ENCODE measurements at places on chromosomes 3 and 15.
A peak's percentile ranks its signal among the peaks of the same experiment; 100 is the strongest.

DNA sequence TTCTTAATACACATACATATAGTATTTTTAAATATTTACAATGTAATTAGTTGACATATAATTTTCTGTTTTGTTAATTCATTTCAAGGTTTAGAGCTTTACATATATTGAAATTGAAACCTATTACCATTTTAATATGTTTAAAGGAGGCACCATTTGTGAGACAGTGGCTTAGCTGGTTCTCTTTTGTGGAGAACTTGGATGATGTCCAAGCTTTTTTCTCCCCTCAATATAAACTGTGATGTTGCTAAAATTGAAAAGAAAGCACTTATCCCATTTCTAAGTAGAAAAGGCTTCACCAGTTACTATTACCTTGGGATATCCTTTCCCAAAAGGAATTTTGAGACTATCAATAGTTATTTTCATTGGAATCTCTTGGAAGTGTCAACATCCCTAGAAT, 707.2 kb downstream of the NTRK3 start:
- no peak for DNase-seq

DNA sequence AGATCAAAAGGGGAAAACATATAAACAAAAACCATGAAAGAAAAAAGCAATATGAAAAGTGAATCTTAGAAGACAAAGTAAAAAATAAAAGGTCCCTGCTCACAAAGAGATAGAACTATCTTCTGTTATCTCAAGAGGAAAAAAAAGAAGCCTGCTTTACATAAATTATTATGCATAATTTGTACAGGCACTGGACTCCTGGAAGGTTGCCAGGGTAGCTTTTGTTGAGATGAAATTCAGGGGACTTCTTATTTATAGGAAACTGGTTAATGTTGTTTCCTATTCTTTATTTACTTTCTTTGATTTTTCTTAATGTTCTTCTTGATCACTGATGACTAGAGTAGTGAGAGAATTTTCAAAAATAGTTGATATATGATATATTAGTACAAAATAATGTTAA, 66.9 kb downstream of the PPM1L start:
- no peak for DNase-seq

- no peak for DNase-seq
These were observed 167.4 kb downstream of the GAP43 start for GRCh38 chr3:115790759-115791158.

GRCh38 chr3:142152384-142152783, 3.0 kb upstream of the TFDP2 start:
- no peak for DNase-seq

- no peak for DNase-seq
These were observed 236.3 kb downstream of the MEX3B start for GRCh38 chr15:81809543-81809942.

DNA sequence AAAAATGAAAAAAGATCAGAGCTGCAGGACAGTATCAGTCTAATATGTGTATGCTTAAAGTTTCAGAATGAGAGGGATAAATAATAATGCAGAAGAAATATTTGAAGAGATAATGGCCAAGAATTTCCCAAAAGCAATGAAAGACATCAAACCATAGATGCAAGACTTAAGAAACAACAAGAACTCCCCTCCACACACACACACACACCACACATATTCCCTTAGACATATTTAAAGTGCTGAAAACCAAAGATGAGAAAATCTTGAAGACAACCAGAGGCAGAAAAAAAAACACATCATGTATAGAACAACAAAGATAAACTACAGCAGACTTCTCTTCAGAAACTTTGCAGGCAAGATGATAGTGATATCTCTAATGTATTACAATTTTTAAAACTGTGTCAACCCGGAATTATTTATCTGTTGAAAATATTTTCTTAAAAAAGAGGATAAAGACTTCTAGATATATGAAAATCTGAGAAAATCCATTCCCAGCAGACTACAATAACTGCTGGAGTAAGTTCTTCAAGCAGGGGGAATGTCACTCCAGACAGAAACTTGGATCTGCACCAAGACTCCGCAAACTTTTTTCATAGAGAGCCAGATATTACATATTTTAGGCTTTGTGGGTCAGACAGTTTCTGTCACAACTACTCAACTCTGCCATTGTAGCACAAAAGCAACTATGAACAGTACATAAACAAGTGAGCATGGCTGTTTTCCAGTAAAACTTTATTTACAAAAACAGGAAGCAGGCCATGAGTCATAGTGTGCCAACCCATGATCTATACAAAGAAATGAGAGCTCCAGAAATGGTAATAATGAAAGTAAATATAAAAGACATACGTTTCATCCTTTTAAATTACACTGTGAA, 223.4 kb upstream of the CGNL1 start:
- no peak for DNase-seq

GRCh38 chr15:60006203-60006862, 2.2 kb downstream of the FOXB1 start:
- peak; percentile 22 for DNase-seq

- DNase-seq, result no peak
These were observed 26.5 kb downstream of the IQSEC1 start for GRCh38 chr3:13046569-13047274.

DNA sequence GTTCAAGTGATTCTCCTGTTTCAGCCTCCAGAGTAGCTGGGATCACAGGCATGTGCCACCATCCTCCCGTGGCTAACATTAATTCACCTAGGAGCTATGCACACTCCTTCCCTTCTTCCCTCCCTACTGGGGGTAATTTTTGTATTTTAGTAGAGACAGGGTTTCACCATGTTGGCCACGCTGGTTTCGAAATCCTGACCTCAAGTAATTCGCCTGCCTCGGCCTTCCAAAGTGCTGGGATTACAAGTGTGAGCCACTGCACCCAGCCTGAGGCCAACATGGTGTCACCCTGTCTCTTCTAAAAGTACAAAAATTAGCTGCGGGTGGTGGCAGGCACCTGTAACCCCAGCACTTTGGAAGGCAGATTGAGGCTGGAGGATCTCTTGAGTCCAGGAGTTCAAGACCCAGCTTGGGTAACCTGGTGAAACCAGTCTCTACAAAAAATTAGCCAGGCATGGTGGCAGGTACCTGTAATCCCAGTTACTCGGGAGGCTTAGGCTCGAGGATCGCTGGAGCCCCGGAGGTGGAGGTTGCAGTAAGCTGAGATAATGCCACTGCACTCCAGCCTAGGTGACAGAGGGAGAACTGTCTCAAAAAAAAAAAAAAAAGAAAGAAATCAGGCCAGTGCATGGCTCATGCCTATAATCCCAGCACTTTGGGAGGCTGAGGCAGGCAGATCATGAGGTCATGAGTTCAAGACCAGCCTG, 6.1 kb downstream of the RNU5B-1 start:
- no peak for DNase-seq

DNA sequence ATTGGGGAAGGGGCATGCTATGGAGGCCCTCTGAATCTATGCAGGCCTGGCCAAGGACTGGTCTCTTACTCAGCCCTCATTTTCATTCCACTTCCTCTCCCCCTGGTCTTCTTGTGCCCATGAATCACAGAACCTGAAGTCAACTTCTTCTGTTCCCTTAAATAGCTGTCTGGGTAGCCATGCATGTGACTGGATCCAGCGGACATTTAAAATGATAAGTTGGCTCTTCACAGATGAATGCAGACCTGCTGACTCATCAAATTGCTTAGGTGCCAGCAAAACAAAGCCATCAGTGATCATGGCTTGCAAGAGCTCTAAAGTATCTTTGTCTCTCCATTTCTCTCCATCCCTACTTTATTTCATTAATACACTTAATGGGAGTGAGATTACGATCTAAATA, 90.1 kb upstream of the CADPS start:
- DNase-seq, result no peak

DNA sequence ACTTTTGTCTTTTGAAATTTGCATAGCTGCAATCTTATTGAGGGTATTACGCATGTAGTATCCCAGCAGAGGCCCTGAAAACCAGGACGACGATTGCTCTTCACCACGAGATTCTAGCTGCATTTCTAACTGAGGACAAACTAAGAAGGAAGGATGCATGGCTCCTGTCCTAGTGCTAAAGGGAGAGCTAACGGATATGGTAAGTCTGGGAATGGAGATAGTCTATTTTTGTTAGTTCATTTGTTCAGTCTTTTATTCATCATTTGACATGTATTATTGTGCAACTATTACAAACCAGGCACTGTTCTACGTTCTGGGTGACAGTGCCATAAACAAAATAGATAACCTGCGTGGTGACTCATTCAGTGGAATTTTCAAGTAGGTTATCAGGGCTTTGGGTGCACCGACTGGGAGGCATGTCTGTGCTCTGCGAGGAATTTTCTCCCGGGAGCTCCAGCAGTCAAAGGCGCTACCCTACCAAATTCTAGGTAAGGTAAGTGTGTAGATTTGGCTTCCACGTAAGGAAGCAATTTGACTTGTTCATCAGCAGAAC, 51.9 kb upstream of the ETV5 start:
- no peak for DNase-seq

DNA sequence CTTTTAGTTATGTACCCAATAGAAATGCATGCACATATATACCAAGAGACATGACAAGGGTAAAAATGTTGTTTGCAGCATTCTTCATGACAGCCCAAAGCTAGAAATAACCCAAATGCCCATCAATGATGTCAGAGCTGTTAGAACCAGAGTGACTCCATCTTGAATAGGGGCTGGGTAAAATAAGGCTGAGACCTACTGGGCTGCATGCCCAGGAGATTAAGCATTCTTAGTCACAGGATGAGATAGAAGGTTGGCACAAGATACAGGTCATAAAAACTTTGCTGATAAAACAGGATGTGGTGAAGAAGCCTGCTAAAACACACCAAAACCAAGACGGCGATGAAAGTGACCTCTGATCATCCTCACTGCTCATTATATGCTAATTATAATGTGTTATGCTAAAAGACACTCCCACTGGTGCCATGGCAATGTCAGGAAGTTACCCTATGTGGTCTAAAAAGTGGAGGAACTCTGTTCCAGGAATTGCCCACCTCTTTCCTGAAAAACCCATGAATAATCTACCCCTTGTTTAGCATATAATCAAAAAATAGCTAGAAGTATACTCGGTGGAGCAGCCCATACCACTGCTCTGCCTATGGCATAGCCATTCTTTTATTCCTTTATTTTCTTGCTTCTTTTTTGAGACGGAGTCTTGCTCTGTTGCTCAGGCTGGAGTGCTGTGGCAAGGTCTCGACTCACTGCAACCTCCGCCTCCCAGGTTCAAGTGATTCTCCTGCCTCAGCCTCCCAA, 32.9 kb downstream of the ZBTB11 start:
- no peak for DNase-seq

DNA sequence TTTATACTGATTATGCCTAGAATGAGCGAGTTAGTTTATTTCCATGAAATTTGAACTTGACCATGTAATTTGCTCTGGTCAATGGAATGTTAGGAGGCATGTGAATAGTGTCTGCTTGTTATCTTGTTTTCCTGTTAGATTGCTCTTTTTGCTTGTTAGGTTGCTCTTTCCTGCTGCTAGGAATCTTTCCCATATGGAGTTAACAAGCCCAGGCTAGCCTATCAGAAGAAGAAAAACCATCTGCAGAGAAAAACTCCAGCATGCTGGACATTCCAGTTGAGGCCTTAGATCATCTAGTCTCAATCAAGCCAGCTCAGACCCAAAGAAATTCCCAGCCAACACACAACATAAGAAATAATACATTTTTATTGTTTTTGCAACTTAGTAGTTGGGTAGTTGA, 470.2 kb upstream of the AGTR1 start:
- DNase-seq, result no peak

GRCh38 chr3:184556582-184557347, 4.8 kb upstream of the EPHB3 start:
- no peak for DNase-seq

DNA sequence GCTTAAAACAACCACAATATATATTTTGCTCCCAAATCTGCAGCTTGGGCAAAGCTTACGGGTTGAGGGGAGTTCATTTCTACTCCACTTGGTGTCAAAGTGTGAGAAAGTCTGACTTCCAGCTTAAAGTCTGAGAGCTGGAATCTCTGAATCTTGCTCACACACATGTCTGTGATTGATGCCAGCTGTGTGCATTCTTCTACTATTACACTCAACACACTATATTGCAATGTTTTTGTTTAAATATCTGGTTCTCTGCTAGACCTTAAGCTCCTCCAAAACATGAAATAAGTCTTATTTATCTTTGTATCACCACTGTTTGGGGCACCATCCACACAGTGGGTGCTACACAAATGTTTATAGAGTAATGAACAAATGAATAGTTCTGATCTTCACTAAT, 36.7 kb upstream of the SECISBP2L start:
- no peak for DNase-seq

DNA sequence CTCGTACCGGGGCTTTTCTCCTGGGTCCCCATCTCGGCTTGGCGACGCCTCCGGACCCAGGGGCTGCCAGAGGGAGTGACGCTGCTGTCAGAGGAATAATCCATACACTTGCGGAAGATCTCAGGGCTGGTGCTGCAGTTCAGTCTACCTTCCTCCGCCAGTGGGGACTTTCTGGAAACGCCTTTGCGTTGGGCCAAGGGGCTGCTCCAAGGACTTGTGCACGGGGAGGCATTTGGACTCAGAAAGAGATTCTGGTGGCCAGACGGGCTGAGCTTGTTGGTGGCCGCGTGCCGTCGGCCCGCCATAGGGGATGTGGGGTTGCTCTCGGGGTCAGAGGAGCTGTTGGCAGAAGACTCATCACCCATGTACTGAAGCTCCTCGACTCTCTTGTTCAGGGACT, 21.8 kb downstream of the LARP6 start:
- DNase-seq, result no peak

- no peak for DNase-seq
These were observed 176.1 kb upstream of the THBS1 start for GRCh38 chr15:39404767-39405181.

DNA sequence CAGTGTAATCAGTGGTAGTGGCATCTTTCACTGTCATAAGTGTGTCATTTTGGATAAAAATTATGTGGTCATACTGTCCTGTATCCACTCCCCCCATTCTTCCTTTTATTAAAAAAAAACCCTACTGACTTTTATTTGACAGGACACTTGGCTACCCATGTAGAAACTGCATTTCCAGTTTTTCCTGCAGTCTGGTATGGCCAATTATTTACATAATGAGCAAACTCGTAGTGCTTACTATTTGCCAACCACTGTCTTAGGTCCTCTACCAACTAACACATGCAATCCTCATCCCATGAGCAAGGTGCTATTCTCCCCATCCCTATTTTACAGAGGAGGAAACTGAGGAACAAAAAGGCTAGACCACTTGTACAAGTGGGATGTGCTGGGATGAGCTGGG, 129.1 kb downstream of the MECOM start:
- DNase-seq, result no peak

DNA sequence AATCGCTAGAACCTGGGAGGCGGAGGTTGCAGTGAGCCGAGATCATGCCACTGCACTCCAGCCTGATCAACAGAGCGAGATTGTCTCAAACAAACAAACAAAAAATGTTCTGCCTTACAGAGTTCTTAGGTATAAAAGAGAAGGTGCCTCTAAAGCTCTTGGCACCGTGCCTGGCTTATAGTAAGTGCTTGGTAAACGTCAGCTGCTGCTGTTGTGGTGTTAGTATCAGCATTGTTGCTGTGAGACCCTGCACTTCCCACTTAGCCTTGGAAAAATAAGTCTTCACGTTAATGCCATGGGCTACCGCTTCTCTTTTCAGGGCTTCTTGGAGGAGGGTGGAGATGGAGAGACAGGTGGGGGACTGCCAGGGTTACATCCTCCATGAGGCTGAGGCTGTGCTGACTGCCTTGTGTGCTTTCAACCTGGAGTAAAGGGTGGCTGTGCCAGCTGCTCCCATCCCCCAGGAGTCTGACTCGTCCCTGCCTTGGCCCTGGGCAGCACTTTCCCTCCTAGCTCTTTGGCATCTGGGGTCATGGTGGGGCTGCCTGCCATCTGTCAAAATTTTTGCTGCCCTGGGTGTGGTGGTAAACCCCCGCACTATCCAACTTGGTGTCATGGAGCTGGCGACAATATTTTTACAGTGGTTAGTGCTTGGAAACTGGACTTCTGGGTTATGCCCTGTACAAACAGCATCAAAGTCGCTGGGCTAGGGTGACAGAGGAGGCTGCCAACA, 17.8 kb downstream of the FLNB start:
- no peak for DNase-seq

Measured in activated CD8-positive, alpha-beta memory T cell treated with anti-CD3 and anti-CD28 coated beads for 1 hour (primary cell).